Activated CD8-positive, alpha-beta T cell treated with anti-CD3 and anti-CD28 coated beads, Interleukin-2, amount 10 ng/mL, durations not matched to agents 7 days and 5 days (primary cell): ENCODE measurements at places on chromosomes 6 and 20.

DNA sequence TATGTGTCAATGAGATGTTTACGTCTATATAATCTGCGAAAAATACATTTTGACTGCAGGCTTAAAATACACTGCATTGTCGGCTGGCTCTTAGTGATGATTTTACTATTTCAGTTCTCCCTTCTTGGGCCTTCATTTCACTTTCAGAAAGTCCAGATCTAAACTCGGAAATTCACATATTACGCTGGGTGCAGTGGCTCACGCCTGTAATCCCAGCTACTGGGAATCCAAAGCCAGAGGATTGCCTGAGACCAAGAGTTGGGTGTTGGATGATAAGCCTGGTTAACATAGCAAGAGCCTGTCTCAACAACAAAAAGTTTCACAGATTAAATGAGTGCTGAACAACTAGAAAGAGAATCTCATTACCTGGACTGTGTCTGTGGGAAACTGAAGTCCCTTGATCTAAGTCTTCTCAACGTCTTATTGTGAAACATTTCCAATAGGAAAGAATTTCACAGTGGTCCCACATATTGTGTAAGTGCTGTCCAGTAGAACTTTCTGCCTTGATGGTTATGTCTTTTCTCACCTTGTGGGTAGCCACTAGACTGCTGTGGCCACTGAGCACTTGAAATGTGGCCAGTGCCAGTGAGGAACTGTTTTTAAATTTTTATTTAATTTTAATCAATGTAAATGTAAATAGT, 1.9 kb downstream of the GINM1 start:
- DNase-seq: no peak

- DNase-seq: no peak
These were observed 145.4 kb downstream of the BFSP1 start for GRCh38 chr20:17385798-17386197.

DNA sequence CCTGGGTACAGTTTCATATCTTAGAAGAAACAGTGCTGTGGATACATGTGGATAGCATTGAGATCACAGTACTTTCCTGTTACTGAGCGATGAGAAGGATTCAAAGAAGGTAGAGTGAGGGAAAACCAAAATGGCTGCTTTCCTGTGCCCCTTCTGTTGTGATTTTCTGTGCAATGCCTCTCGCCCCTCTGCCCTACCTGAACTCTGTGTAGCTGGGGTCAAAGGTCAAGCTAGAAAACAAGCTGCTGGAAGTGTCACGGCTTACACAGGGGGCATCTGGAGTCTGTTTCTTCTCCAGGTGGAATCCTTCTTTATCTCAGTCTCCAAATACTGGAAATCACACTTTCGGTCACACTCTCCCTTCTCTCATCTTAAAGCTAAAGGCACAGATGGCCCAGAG, 27.0 kb upstream of the CCN6 start:
- no peak for DNase-seq

DNA sequence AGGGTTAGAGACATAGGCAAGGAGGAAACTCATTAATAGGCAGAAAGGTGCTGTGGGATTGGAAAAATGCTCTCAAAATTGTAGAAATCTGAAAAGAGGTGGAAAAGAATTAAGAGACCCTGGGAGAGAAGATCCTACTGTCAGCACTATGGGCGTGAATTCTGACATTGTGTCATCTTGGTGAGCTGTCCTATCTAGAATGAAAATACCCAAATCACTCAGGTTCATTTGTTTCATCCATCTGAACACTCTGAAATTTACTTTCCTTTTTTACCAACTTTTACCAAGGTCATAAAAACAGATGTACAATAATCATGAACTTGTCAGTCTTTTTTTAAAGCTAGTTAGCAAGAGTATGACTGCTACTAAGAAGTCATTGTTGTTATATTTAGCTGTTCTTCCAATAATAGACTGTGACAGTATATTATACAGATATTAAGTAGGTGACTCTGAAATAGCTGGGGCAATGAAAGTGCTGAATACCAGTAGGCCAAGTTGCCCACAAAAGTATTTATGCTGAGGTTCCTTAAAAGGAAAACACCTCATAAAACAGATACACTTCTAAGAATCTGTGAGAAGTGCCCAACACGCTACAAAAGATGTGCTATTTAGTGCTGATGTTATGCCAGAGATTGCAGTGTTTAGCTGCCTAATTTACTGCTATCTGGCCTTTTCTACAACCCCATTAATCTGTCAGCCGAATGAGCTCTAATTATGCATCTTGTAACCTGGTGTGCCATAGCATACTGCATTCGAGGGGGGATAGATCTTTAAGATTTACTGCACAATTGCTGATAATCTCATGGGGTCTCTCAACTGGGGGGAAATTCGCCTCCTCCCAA, 217.5 kb upstream of the SUPT3H start:
- peak; percentile 17 for DNase-seq

DNA sequence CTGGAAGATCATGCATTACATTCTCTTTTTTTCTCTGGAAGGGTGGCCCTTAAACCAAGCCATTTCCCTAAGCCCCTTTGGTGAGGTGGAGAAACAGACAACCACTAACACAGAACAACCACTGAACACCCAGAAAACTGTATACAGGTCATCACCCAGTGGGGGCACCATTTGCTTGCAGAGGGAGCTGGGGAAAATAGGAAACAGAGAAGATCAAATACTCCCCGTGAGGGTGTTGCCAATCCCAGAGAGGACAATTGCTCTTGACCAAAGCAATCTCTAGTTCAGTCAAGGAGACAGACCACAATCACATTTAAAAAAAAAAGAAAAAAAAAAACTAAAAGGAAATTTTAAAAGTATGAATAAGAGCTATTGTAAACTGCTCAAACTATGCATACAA, 865 bp upstream of the DAAM2 start:
- no peak for DNase-seq
